ENCODE measurements at places on chromosomes 2 and 18.

DNA sequence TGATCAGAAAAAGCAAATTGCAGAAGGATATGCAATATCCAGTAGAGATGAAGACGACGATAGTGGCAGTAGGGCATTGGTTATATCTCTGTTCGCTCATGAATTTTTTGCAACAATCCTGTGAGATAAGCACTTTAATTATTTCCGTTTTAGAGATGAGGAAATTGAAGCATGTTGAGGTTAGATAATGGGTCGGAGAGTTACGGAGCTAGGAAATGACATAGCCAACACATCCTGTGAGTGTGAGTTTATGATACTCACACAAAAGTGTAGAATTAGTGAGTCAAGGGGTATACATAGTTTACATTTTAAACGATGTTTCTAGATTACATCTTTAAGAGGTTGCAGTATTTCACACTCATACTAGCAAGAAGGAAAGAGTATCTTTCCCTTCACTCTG, 123.1 kb upstream of the ARL4C start:
- no peak for DNase-seq

GRCh38 chr18:13192970-13193369, 25.6 kb upstream of the LDLRAD4 start:
- DNase-seq = no peak

- no peak for DNase-seq
These were observed 12.0 kb upstream of the GALM start for GRCh38 chr2:38653715-38654527.

DNA sequence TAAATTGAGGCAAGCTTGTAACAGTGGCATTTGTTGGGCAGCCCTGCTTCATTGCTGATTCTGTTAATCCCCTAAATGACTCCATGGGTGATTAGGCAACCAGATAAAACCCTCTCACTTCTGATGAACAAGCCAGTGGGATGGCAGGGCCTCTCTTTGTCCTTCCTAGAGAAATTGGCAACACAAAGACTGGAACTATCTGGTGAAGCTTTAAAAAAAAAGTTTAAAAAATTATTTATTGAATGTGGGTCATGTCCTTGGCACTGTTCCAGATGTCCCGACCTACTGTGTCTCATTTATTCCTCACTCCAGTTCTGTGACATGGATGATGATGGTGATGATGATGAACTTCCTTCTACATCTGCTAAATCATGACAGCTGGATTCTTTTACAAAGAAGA, 30.8 kb downstream of the NRP2 start:
- no peak for DNase-seq

DNA sequence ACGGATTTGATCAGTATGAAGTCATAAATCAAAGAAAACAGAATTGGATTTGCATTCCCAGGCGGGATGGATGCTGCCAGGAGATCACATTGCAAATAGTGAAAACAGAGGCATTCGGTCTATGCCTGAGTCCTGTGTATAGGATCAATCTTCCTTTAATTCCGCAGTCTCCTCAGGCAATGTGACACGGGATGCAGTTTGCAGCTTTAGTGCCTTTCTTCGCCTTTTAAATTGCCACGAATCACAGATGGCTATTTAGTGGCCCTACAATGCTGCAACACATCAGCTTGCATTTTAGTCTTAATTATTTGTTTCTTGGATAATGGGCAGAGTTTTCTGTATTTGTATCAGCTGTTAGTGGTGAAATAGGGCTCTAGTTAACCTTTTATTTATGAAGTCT, 6.8 kb downstream of the ADCYAP1 start:
- no peak for DNase-seq

DNA sequence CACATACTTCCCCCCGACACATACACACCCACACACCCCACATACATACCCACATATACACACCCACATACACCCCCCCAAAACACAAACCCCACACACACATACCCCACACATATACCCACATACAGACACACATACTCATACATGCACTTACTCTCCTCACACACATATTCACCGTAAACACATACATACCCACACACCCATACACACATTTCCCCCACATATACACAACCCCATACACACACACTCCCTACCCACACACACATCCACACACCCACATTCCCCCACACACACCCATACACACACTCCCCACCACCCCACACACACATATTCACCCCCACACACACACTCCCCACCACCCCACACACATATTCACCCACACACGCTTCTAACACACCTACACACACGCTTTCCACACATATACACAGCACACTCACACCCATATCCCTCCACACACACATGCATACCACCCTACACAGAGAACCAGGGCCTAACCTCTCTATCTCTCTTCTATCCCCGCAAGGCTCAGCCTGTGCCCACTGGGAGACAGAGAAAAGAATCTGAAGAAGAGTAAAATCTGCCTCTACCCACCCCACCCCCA, 182.4 kb upstream of the ETAA1 start:
- no peak for DNase-seq

GRCh38 chr2:207478572-207478971, 51.2 kb upstream of the CREB1 start:
- DNase-seq = no peak

GRCh38 chr2:167398873-167399272, 510.6 kb downstream of the XIRP2 start:
- no peak for DNase-seq

GRCh38 chr2:38863061-38863695, 12.6 kb downstream of the DHX57 start:
- no peak for DNase-seq

DNA sequence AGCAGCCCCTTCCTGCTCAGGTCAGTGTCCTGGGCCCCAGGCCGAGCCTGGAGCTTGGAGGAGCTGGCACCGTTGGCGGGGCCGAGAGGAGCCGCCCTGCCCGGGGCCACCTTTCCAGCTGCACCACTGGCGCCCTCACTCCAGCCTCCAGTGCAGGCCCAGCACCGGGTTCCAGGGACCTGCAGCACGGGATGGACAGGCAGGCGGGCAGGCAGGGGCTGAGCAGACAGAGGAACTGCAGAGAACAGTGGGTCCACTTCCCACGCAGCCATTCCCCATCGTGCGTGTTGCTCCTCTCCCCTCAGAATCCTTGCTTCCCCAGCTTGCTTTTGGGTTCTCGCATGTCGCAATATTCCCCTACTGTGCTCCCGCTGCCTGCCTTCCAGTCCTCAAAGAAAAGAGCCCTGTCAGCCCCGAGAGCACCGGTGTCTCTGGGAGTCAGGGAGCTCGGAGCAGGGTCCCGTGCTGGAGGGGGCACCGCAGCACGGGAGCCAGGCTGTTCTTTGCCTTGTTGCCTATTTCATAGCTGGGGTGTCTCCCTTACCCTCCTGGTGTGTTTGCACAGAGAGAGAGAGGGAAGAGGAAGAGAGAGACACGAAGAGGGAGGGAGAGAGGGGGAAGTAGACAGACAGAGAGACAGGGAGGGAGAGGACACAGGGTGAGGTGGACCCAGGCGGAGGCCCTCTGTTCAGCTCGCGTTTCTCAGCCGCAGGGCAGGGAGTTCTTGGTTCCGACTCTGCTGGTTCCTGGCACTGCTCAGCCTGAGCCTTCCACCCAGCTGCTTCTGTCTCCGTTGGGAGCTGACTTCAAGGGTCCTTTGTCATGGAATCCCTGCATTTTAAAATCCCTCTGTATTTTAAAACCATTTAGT, 126.0 kb downstream of the MBP start:
- DNase-seq = no peak

DNA sequence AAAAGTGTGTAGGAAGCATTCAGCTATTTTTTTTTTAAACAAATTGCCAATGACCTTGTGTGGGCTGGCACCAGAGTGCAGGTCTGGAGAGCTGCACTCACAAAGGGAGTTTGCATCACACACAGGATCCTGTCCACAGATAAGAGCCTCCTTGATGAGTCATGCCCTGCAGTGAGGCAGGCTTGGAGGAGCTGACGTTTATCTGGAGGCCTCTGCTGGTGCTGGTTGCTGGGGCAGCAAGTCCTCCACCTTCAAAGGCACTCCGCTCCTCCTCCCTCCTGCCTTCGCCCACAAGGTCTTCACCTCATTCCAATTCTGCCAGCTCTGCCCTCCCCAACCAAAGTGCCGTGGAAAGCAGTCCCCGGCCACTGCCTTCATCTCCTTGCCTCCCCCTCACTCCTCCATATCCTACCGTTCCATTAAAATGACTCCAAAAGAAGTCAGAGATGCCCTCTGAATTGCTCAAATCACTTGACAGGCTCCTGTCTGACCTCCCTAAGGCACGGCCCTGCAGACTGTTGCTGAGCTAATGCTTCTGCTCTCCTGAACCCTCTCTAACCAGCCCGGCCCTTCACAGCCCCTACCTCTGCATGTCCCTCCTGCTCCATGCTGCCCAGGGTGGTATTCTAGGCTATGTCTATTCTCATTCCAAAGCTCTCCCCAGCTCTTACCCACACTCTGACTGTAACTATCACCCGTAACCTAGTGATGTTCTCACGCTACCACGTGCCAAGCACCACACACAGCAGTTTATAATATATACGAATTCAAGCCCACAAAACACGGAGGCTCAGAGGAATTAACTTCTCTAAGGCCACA, 30.9 kb downstream of the LONRF2 start:
- peak; percentile 83 for DNase-seq

DNA sequence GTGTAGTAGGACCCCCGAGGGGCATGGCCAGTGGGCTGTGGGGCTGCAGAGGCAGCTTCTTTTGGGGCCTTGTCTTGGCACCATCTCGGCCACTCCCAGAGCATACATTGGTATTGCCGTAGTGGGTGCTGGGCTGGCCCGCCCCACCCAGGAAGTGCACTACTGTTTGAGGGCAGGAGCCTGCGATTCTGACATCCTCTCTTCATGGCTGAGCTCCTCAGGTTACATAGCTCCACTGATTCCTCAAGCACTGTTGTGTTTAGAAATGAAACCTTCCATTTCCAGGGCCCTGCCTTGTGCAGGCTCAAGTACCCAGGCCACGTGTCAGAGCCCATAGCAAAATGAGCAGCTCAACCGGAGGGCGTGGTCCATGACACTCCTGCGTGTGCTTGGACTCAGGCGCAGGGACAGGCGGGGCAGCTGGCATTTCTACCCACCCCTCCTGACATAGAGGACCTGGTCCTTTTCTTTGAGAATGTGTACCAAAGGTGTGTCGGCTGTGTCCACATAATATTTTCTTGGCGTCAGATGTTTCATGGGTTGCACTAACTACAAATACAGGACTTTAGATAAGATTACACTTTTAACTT, 67.9 kb downstream of the DGKD start:
- no peak for DNase-seq

GRCh38 chr18:6207941-6208340, 206.8 kb downstream of the L3MBTL4 start:
- no peak for DNase-seq

- DNase-seq = no peak
These were observed 253.9 kb upstream of the SIX2 start for GRCh38 chr2:45263147-45263546.

DNA sequence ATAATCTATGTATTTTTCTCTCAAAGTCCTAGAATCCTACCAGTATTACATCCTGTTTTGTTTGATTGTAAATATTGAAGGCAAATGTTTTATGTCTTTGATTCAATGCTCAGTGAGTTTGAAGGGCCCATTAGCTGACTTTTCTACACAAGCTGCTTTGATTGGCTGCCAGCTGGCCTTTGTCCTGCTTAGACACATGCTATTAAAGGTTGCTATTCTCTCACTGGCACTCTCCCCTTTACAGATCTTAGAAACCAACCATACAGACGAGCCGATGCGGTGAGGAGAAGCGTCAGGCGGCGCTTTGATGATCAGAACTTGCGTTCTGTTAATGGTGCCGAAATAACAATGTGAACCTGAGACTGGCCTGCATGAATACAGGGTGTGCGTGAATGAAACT, 69.7 kb downstream of the PRPF40A start:
- DNase-seq = peak; percentile 38

GRCh38 chr18:56903686-56904085, 243.2 kb upstream of the BOD1L2 start:
- no peak for DNase-seq
